ENCODE measurements at places on chromosomes 12 and 14. TPM values are rescaled to one million over a fixed set of nuclear protein-coding genes. Genes with fewer than 3 reads are reported as not detected.
A peak's percentile ranks its signal among the peaks of the same experiment; 100 is the strongest.

GRCh38 chr12:52097045-52097666 lies 17.7 kb downstream of the SMIM41 start:
- no peak for DNase-seq

DNA sequence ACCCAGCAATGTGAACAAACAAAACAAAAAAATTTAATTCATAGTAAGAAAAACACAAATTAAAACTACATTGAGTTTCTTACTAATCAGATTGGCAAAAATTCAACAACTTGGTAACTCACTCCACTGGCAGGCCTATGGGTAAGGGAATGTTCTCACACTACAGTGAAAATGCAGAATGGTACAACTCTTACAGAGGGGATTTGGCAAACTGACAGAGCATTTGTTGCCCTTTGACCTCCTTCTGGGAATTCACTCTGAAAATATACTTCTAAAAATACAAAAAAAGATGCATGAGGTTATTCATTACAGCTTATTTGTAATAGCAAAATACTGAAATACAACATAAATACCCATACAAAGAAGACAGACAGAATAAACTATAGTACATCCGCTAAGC lies 32.8 kb downstream of the ABCD2 start:
- DNase-seq: no peak

DNA sequence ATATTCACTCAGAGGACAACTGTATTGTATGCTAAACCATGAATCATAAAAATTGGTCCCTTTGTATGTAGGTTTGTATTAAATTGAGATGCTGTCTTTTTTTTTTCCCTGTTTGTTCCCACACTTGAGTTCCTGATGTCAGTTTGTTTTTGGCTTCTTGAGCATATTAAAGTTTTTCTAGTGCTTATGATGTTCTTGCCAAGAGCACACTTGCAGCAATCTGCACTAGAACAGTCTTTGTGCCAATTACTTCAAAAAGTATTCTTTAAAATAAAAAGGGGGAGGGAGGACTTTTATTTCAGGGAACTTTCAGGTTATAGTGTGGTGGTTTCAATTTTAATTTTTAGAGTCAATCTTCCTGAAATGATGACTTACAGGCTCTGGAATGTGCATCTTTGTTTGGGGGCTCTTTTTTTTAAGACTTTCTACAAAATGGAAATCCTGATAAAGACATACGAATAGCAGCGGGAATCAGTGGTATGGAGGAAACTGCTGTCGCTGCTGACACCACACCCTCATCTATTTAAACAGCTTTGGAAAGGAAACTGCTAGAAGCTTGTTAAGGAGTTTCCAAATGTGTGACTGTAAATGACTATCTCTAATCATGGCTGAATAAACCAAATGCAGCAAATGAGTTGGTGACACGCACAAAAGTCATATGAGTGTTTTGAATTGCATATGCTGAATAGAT lies 188.6 kb downstream of the EGLN3 start:
- DNase-seq: no peak

DNA sequence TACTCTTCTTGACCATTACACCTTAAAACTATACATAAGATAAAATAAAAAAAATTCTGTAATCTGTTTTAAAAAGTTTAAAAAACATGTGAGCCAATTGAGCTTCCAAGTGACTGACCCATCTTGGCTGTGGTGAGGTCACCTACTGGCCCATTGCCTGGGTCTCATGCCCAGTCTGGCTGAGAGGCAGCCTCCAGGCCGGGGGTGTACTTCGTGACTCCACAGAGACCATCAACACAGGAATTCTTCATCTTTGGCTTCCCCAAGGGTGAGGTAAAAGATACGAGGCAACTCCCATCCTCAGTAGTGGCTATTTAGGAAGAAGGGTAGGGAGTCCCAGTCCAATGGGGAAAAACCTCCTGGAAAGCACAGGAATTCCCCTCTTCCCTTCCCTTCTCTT lies 113.2 kb downstream of the APAF1 start:
- peak; percentile 20 for DNase-seq

GRCh38 chr12:65651060-65651459 lies 173.2 kb upstream of the HMGA2 start:
- no peak for DNase-seq

PNP gene
- polyA plus RNA-seq: 21.4 TPM

Data from BJ (cell line).